ENCODE measurements at places on chromosomes 5 and 9.

GRCh38 chr5:40983781-40984180 is 74.5 kb downstream of the C7 start:
- DNase-seq, result no peak

DNA sequence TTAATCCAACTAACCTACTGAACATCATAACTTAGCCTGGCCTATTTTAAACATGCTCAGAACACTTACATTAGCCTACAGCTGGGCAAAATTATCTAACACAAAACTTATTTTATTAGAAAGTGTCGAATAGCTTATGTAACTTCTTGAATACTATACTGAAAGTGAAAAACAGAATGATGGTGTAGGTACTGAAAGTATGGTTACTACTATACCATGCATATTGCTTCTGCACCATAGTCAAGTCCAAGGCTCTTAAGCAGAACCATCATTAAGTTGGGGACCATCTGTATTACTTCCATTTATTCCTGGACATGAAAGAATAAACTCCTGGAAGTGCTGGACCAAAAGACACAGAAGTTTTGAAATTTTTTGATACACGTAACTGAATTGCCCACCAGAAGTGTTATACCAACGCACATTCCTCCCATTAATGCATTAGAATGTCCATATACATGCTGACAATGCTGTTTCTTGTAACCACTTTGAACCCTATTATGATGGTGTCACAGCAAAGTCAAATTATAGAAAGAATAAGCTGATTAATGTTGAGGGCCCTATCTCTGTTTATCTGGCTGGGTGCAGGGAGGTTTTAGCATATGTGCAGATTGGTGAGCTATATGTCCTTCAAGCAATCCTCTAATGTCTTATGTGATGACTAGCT is 375.7 kb downstream of the ACTL7B start:
- DNase-seq, result no peak

DNA sequence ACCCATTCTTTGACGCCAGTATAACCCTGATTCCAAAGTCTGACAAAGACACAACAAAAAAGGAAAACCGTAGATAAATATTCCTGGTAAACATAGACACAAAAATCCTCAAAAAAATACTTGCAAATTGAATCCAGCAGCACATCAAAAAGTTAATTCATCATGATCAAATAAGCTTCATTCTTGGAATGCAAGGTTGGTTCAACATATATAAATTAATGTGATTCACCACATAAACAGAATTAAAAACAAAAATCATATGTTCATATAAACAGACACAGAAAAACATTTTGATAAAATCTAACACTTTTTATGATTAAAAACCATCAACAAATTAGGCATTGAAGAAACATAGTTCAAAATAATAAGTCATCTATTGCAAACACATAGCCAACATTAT is 324.2 kb upstream of the TRPC7 start:
- DNase-seq, result no peak

DNA sequence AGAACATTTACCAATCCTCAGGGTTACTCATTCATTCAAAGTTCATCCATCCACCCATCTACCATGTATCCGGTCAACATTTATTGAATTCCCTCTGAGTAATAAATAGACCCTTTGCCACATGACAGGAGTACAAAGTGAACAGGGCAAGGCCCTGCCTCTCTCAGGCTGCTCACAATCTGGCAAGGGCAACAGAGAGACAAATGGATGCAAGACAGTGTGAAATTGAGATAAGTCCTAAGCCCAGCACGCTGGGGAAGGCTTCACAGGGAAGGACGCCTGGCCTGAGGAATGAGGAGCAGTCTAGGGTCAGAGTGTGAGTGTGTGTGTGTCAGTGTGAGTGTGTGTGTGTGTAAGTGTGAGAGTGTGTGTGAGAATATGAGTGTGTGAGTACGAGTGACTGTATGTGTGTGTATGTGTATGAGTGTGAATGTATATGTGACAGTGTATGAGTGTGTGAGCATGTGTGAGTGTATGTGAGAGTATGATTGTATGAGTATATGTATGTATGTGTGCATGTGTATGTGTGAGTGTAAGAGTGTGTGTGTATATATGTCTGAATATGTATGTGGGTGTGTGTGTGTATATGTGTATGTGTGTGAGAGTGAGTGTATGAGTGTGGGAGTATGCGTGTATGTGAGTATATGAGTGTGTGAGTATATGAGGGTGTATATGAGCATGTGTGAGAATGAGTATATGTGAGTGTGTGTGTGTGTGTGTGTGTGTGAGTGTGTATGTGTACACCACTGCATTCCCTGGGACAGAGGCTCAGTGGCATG is 145.6 kb downstream of the FSTL4 start:
- no peak for DNase-seq

DNA sequence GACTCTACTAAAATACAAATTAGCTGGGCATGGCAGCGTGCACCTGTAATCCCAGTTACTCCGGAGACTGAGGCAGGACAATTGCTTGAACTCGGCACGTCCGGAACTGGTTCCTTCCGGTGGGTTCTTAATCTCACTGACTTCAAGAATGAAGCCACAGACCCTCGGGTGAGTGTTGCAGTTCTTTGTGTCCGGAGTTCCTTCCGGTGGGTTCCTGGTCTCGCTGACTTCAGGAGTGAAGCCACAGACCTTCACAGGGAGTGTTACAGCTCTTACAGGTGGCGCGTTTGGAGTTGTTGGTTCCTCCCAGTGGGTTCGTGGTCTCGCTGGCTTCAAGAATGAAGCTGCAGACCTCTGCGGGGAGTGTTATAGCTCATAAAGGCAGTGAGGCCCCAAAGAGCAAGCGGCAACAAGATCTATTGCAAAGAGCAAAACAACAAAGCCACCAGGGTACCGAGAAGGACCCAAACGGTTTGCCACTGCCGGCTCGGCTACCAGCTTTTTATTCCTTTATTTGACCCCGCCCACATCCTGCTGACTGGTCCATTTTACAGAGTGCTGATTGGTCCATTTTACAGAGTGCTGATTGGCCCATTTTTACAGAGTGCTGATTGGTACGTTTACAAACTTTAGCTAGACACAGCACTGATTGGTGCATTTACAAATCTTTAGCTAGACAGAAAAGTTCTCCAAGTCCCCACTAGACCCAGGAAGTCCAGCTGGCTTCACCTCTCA is 28.6 kb upstream of the SLC6A19 start:
- no peak for DNase-seq

- DNase-seq, result no peak
Measured at GRCh38 chr5:175889910-175890684, 18.7 kb downstream of the CPLX2 start.

DNA sequence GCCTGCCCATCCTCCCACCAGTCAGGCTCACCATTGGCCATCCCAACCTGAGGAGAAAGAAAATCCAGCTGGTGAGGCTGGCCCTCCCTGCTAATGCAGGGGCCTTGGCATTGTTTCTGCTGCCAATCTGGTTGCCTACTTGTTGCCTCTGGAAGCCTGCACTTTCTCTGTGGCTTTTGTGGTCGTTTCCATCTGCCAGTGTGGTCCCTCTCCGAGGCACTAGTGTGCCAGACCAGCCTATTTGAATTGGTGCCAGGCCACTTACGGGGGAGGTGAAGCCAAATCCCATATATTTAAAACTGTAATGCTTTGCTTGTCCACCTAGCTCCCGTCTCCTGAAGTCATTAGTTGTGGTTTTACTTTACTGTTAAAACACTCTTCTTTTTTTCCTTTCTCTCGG is 213.4 kb upstream of the ADAMTSL1 start:
- DNase-seq, result no peak

DNA sequence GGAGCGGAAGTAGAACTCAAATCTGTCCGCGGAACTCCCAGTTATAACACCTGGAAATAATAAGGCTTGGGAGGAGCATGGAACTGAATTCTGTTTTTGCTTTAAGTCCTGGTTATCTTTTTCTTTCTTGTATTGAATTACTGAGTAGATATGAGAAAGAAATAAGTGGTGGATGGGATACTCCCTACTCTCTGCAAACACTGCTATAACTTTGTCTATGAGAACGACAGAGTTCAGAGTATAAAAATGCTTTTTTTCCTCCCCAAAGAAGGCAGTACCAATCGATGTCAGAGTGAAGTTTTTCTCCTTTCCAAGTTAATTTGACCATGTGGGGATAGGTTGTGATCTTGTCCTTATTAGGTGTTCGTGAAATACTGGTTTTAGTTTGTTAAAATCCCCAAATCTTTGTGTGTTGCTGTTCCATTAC is 1.2 kb downstream of the RIC1 start:
- DNase-seq, result no peak

GRCh38 chr9:125258160-125258785 is 3.4 kb upstream of the GAPVD1 start:
- no peak for DNase-seq

DNA sequence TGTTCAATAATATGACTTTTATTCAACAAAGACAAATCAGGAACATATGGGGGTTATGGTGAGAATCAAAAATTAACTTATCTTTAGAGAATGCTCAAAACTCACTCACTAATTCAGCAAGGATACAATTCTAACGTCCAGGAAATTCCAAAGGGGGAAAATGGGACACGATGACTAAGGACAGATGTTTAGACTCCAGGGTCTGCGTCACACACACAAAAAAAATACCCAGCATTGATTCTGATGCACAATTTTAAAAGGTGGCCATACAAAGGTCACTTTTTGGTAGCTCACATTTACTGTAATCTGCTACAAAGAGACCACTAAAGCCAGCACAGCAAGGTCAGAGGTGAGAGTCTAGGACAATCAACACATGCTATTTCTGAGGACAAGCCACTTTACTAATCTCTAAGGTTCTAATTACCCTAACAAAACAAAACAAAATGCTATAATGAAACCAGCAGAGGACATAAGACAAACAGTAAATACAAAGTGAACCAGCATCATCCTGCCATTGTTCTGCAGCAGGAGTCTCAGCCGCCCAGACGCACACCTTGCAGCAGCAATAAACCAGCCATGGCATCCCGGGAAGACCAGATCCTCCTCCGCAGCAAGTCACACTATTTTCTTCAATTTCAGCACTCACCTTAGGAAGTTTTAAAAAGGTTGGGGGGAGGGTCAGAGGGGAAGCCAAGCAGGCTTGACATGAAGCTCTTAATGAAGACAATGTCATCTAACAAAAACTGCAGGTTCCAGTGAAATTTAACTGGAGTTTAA is 57.8 kb downstream of the TTC39B start:
- no peak for DNase-seq

DNA sequence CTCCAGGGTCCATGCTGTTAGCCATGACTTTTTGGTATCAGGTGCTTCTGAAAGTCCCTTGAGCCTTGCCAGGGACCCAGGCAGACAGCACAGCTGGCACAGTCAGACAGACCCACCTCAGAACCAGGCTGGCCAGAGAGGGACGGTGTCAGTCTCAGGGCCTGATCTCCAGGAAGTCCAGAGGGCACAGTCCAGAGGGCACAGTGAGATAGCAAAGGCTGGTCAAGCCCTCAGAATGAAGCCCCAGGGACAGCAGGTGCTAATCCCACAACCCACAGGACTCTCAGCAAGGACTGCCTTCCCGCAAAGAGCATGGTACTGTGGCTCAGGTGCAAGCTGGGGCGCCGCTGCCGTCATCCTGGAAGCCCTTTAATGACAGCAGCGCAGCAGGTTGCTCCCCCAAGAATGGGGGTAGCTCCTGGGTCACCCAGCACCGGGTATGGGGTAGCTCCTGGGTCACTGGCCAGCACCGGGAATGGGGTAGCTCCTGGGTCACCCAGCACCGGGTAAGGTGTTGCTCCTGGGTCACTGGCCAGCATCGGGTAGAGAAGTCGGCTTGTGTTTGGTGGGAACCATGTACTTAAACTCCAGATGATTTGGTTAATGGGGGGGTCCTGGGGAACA is 105.6 kb upstream of the PHYKPL start:
- no peak for DNase-seq

GRCh38 chr9:97934321-97935115 is 3.5 kb downstream of the HEMGN start:
- DNase-seq, result no peak

DNA sequence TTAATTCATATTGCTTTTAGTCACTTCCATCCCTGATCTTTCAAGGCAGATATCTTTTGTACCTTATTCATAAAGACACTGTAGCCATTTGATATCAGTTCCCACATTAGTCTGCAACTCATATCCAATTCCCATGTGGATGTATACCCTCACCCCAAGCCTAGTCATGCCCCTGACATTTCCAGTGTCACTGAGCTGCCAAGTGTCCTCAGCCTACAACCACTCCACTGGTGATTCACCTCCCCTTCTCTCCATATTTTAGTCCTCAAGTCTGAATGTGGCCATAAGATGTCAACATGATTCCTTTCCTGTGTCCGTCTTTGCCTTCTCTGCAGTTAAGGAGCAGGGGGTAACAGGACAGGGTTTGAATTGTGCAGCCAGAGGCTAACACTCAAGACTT is 346.9 kb downstream of the RAB3C start:
- DNase-seq, result no peak

DNA sequence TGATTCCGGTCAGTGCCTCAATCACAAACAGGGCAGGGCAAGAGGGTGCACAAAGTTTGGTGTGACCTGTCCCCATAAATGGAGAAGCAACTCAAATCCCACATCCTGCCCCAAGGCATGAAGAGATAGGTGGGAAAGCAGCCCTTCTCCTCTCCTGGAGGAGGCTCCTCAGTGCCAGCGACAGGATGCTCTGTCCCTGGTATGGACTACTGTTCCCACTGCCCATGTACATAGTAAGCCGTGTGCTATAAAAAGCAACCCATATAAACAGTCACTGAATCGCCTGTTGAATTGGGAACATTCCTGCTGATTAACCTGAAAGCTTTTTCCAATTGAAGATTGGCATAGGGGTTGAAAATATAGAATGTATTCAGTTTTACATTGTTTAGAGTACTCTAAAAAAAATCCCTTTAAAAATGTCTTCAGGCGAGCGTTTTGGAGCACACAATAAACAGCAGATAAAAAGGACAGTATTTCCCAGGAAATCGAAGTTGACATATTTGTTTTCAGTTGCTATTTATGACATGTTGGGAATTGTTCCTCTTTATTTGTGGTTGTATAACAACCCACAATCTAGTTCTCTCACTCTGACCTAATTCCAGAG is 513.9 kb downstream of the DIRAS2 start:
- DNase-seq, result no peak

Measured in stimulated activated CD8-positive, alpha-beta memory T cell treated with anti-CD3 and anti-CD28 coated beads, Interleukin-7, amount 100 ng/mL, for 48 hours (primary cell).